ENCODE measurements at places on chromosomes 2 and 18.

GRCh38 chr2:201261471-201261870, 1.1 kb downstream of the CASP8 start:
- peak; percentile 59 for DNase-seq

- no peak for DNase-seq
Observed at GRCh38 chr18:31591113-31591512, 564 bp upstream of the TTR start.

GRCh38 chr2:85550486-85550885, 10.8 kb downstream of the GGCX start:
- DNase-seq = no peak

GRCh38 chr2:53777134-53777533, 9.5 kb downstream of the CHAC2 start:
- no peak for DNase-seq

DNA sequence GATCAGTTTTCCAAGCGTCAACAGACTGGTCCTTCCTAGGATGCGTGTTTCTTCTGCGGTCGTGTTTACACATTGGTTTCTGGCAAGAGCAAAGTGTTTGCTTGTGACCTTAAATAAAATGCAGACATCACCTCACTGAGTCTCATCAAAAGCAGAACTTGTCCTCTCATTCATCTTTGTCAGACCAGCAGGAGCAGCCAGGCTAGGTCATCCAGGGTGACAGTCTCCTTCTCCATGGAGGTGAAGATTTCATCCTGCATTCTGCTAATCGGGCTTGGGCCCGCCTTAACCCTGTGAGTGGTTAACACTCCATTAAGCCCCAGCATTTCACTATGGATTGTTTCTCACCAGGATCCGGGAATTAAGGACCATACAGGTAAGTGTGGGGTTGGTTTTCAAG, 64.2 kb upstream of the PID1 start:
- DNase-seq = no peak

- no peak for DNase-seq
Observed at GRCh38 chr2:201883606-201884369, 77.5 kb downstream of the CDK15 start.

DNA sequence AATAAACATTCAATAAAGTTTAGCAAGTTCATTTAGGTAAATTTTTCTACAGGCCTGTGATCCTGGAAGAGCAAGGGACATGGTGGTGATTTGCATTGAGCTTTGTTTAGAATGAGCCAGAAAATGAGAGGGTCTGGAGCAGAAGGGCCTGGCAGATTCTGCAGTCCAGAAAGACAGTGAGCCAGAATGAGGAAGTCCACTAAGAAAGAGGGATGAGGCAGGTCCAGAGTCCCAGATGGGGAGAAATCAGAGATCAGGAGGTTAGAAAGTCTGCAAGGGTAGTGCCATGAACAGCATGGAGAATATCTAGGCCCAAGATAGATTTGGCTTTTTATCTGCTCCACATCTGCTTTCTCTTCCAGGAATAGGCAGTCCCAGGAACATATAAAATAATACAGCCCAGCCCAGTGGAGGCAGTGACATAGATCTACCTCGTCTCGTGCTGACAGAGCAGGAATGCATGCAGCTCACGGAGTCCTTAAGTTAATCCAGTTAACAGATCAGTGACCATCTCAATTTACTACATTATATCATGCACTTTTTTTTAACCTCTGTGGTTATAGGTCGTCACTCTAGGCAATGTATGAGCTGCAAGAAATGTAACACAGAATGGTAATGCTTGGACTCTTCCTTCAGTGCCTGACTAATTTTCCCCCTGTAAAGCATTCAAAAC, 429.0 kb downstream of the SUCLG1 start:
- no peak for DNase-seq

- DNase-seq = no peak
Observed at GRCh38 chr2:68357605-68358337, 7.3 kb upstream of the PLEK start.

DNA sequence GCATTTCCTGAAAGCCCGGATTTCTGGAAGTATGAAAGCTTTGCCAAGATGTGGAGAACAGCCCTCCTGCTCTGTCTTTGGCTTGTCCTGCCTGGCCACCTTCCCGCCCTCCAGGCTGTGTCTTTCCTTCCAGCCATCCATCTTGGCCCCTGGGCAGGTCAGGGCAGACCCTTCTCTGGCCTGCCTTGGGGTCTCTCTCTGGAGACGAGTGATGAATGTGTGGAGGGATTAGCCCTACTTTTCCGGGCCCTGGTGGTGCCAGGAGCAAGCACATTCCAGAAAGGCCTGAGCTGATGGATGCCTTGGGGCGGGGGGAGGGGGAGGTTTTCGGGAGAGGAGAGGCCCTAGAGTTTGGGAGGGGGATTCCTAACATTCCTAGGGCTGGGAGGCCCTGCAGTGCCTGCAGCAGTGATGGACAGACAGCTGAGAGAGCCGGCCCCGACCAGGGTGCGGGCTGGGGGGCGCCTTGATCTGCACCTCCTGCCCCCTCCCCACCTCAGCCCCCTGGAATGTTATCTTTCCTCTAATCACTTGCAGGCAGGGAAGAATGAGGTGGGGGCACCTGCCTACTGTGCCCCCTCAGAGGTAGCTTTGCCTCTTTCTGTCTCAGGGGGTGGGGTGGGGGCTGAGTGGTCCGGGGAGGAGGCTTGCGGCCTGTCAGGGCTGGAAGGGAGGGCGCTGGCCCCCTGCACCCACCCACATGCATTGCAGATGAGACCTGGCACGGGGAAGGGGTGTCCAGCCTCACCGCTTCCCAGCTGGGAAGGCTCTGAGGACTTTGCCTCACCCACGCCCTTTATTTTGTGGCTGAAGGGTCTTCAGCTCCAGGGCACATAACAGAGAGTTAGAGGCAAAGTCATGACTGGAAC, 156.2 kb downstream of the DDX1 start:
- no peak for DNase-seq

GRCh38 chr2:148926291-148926961, 51.4 kb downstream of the KIF5C start:
- peak; percentile 48 for DNase-seq

- no peak for DNase-seq
Observed at GRCh38 chr18:36950960-36951359, 122.0 kb downstream of the KIAA1328 start.

GRCh38 chr2:206920310-206920709, 19.0 kb upstream of the CPO start:
- no peak for DNase-seq

- DNase-seq = no peak
Observed at GRCh38 chr18:62839874-62840713, 124.8 kb downstream of the PHLPP1 start.

GRCh38 chr2:201880579-201880978, 74.2 kb downstream of the CDK15 start:
- no peak for DNase-seq

- no peak for DNase-seq
Observed at GRCh38 chr2:43481927-43482542, 113.8 kb downstream of the THADA start.

DNA sequence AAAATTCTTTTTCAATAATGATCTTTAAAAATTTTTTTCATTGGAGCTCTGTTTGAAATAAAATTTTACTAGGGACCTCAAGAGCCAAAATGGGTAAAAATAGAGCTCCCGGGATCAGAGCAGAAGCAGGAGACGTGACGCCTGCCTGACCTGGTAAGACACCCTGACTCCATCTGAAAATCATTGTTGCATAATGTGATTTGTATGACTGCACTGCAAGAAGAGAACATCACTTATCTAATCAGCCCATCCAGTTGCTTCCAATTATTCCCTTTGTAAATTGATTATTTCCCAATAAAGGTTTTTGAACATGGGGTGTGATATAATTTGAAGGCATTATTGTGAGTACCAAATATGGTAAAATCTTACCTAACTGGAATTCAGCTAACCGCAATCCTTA, 17.1 kb upstream of the TAF1B start:
- no peak for DNase-seq

DNA sequence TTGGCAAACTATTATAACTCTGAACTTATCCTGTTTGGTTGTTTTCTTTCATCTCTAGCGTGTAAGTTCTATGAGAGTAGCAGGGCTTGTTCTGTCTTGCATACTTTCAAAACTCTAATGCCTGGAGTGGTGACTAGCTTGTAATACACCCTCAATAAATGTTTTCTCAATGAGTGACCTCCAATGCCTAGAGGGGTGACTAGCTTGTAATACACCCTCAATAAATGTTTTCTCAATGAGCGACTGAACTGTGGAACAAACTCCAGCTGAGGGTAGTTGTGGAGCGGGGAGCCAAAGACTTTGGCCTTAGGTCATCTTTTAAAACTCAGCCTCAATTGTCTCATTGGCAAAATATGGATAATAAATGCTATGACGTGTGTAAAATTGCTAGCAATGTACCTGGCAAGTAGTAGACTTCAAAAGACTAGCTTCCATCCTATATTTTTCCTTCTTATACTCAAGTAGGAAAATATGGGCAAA, 1.8 kb downstream of the GPD2 start:
- DNase-seq = no peak

DNA sequence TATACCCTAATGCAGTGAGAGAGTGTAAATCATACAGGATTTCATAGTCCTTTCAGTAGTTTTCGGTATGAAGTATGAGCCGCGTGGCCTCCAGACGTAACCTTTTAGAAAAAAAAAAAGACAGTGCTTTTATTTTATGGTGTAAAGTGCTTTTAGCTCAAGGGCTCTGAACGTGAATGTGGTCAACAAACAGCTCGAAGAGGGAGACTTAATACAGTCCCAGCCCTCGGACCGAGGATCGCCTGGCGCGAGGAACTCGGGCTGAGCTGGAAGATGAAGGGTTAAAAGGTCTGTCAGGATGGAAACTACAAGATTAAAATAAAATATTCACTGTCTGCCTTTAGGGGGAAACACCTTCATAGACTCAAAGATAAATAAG, 4.0 kb upstream of the BCL11A start:
- no peak for DNase-seq

GRCh38 chr18:24243677-24244076, 104.8 kb downstream of the CABYR start:
- DNase-seq = no peak

DNA sequence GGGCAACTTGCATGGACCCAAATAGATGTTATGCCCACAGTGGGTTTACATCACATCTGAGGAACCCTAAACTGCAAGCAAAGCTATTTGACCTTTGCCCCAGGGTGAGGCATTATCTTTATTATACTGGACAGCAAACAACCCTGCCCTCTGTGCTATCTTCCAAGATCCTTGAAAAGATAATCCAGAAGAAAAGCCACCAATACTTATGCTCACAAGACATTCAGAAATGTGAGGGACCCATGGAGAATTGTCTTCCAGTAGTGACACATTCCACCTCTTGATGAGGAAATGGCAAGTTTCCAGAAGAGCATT, 53.0 kb upstream of the NDUFV2 start:
- no peak for DNase-seq

DNA sequence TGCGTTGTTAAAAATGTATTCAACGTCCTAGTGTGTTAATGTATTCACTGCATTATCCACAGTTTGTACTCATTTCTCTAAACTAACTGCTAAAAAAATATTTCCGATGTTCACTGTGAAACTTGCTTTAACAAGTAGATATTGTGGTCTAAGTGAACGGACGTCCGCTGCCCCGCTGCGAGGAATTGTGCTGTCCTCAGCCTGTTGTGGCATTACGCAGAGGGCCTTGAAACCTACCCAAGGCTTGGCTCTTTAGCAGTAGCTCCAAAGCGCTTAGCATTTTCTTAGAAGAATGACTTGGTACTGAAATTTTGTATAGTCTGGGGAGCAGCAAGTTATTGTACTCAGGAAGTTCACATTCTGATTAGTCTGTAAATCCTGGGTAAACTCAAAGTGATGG, 136.5 kb upstream of the SP5 start:
- DNase-seq = no peak

DNA sequence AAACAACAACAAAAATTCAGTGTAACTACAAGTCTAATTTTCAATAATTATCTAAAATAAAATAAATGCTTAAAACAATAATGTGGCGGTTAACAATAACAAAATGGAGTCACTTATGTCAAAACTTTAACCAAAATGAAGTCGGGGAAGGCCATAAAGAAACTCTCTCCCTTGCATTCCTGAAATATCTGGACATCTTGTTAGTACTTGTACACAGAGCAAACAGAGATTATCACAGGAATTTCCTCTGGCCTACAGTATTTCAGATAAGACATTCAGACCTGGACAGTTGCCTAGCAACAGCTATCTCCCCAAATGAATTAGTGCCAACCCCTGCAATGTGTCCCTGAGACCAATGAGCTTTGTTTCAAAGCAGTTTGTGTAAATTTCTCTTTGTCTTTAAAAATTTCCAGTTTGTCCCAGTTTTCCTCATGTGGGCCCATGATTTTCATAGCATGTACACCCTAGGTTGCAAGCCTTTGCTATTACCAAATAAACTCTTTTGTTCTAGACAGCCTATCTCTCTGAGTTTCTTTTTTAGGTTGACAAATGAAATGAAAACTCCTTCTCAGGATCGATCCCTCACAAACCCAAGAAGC, 68.6 kb downstream of the EXOC6B start:
- no peak for DNase-seq

- no peak for DNase-seq
Observed at GRCh38 chr18:79465392-79465991, 69.8 kb downstream of the NFATC1 start.

GRCh38 chr18:61596296-61596695, 263.1 kb downstream of the CDH20 start:
- DNase-seq = no peak

DNA sequence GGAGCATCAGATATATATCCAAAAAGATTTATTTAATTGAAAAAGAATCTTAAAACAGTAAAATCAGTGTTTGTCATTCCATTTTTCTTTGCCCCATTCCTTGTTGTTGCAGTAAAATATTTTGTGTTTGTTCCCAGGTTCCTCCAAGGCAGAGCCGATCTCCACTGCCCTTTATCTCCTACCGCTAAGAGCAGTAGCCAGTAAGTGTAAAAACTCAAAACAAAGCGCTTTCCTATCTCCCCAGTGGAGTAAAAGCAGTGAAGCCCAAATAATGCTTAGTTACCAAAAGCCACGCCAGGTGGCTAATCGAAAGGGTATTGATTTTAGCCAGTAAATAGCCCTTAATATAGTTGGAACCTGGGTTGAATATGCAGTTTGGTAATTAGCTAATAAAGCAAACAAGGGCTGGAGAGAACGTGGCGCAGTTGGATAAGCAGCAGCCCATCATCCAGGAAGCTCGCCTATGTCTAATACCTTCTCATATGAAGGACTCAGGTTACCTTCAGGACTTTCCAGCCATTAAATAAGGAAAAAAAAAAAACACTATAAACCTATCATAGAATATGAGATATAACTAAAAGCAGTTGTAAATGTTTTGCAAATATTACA, 12.4 kb upstream of the GPD2 start:
- DNase-seq = no peak

- no peak for DNase-seq
Observed at GRCh38 chr18:49161627-49162026, 210.9 kb upstream of the SMAD7 start.

- DNase-seq = no peak
Observed at GRCh38 chr18:34867520-34867919, 157.4 kb downstream of the DTNA start.

DNA sequence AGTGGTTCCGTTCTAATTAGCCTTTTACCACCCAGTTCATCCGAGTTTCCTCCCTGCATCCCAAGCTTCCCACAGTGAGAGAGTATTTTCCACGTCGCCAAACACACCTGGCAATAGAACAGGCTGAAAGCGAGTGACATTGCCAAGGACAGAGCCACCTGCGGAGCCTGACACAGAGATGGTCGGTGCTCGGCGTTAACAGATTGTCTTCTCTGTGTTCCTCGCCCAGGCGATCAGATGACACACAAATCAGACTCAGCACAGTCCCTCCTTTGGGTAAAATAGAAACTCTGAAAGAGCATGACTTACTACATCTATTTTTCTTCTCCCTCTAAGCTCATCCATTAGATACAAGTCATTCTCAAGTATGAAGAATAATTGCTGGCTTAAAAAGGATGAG, 107.7 kb downstream of the CD226 start:
- DNase-seq = no peak

GRCh38 chr2:101173707-101174295, 22.6 kb upstream of the TBC1D8 start:
- peak; percentile 48 for DNase-seq

All from colonic mucosa (tissue), 4 donors.